LoVo (cell line): ENCODE measurements at places on chromosomes 1 and 21.

- no peak for DNase-seq
These were observed 1.7 kb upstream of the GRIK3 start for GRCh38 chr1:37035796-37036666.

DNA sequence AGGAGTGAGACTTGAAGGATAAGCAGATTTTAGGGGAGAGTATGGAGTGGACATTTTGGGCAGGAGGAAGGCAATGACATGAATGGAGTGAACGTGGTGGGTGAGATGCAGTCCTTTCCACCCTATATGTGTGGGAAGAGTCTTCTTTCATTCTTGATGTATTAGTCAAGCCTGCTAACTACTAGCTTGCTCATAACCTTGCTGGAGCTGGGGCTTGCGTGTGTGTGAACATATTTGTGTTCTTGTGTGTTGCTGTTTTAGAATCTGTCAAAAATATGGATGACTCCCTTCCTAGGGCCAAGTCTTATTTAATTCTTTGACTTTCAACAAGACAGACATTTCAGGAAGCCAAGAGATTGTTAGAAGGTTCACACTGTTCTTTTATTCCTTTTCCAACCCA, 132.7 kb downstream of the UCK2 start:
- no peak for DNase-seq

DNA sequence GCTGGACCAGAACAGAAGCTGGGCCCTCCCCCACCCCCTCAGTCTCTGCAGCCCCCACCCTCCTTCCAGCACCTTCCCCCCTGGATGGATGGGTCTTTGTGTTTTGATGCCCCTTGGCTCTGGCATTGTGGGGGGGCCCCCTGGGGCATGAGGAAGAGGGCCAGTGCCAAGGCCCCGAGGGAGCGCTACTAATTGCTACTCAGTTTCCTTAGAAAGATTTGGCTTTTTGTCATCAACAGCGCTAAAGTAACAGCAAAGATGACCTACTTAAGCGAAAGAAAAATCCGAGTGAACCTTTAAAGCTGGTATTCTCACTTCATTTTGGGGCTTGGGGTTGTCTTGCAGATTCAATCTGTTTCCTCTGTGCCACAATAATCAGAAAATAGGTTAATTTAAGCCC, 63.5 kb downstream of the SKI start:
- DNase-seq: no peak

- DNase-seq: peak; percentile 54
These were observed 115.3 kb upstream of the FMN2 start for GRCh38 chr1:239976130-239976968.

DNA sequence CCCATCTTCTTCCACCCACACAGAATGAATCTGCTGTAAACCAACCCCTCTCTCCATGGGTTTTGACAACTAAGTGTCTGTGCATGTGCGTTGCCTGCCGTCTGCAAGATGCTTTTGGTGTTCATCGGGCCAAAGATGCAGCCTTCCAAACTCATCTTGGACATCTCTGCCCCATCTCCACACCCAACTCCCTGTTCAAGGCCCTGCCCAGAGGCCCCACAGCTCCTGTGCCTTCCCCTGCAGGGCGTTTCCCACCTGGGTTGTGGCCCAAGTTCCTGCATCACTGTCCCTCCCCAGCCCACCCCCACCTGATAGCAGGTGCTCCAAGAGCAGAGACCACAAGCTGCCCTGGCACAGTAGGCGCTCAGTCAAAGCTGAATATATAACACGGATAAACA, 103.2 kb downstream of the BCAR3 start:
- no peak for DNase-seq

DNA sequence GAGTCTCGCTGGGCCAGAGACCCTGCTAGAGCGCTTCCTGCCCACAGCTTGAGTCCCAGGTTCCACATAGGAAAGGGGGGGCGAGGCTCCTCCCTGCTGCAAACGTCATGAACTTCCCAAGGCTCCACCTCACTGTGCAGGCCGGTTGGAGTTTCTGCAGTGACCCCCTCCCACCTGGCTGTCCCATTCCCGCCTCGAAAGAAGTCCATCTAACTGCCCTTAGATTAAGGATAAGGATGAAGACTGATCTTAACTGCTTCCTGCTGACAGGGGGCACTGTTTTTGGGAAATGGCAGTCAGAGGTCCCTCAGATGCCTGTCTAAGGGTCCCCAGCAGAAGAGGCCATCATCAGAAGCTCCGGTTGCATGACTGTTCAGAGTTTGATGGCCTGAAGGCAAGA, 62.7 kb downstream of the STUM start:
- no peak for DNase-seq

GRCh38 chr1:112579801-112580510, 39.0 kb downstream of the ST7L start:
- no peak for DNase-seq

- DNase-seq: no peak
These were observed 55.0 kb downstream of the MPZL1 start for GRCh38 chr1:167776616-167777268.

DNA sequence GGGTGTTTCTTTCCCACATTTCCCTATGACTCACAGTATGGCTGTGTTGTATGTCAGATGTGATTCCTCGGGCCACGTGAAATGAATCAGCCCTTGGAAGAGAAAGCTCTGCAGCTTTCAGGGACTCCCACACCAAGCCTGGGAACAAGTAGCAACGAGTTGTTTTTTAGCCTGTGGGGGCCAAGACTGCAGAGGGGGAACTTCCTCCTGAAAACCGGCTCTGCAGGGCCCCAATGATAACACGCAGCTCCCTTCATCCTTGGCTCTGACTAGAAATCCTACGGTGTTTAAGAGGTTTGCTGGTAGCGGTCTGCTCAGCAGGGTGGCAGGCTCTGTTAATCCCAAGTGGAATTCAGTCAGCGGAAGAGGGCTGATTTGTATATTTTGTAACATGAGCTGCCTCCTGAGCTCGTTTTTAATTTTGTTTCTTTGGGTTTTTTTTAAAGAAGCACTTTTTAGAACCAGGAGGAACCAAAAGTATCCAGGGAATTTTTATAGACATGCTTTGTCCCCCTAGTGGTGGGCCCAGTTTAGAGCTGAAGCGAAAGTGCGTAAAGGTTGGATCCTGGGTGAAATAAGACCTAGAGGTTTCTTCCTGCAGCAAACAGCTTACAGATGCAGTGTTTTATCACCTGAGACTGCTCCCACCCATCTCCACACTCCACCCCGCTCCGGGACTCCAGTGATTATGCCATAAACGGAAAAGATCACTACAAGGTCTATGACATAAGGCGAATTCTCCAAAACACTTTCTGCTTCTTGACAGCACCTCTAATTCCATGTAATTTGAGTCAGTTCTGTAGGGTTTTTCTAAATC, 48.8 kb downstream of the LAMC2 start:
- peak; percentile 69 for DNase-seq

GRCh38 chr1:165898837-165899236, 71.4 kb downstream of the UCK2 start:
- DNase-seq: no peak

DNA sequence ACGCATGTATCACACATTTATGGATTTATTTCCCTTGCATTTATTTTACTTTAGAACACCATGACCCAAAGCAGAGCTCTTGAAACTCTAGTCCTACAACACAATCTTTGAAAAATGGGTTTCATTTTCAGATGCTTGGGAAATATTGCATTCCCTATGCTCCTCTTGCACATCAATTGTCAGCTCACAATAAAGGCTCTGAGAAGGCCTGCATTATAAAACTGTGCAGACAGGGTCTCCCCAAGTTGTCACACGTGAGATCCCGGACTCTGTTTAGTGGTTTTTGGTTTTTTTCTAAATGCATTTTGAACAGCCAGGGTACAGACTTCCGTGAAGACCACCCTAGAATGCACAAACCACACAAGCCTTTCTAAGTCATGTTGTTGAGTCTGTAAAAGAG, 9.9 kb upstream of the B3GALT5 start:
- DNase-seq: no peak

- no peak for DNase-seq
These were observed 33.4 kb downstream of the SUCO start for GRCh38 chr1:172566196-172566997.

GRCh38 chr1:47487850-47488450, 50.1 kb downstream of the FOXD2 start:
- peak; percentile 26 for DNase-seq

- DNase-seq: no peak
These were observed 274.8 kb upstream of the AJAP1 start for GRCh38 chr1:4379451-4380175.

- DNase-seq: no peak
These were observed 401.5 kb downstream of the NPHP4 start for GRCh38 chr1:5590717-5591116.

DNA sequence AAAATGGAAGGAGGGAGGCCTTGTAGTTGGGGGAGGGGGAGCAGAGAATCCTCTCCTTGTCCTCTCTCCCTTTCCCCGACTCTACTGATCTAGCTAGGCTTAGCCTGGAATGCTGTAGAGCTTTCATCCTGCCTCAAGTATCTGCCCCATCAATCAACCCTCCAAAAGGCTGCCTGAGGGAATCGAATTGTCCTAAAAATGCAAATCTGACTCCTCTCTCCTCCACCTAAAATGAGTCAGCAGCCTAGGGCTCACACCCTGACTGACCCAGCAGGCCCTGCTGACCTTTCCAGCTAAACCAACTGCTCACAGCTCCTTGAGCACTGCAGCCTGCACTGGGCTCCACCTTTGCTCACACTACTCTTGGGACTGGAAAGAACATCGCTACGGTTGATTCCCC, 2.8 kb downstream of the HPDL start:
- no peak for DNase-seq

DNA sequence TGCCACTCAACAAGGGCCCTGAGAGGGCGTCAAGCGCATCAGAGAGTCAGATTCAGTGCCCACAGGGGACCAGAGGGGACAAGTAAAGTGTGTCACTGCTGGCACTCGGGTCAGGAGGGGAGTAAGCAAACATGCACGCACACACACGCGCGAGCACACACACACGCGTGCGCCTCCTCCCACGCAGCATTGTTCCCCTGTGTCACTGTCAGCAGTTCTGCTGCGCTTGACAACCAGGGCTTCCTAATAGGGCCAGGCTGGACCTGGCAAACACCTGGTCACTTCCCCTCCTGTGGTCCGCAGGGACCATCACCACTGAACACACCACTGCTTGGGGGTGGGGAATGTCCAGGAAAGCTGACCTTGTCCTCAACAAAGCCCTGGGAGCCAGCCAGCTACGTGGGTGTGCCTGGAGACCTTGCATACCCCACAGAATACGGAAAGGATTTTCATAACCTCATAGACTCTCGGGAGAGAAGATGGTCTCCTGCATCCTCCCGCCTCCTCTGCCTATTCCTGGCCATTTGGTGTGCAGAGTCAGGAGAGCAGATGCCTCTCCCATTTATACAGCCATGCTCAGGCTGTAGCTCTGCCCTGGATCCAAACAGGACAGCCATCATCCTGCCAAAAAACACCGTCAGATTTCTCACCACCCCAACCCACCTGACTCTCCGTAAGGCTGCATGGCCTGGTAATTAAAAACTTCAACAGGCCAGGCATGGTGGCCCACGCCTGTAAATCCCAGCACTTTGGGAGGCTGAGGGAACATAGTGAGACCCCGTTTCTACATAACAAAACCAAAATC, 73.2 kb downstream of the SSBP3 start:
- no peak for DNase-seq

- DNase-seq: no peak
These were observed 36.1 kb upstream of the GOLT1A start for GRCh38 chr1:204249736-204250427.

DNA sequence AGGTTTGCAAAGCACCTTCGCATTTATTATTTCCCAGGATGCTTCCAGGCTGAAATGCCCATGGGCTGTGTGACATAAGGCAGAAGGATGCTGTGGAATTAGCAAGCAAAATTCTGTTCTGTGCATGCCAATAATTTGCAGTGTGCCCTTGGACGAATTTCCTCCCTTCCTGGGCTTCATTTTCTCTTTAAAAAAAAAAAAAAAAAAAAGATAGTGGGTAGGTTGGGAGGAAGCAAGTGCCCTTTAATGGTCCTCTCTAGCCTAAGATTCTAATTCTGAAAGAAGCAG, 2.5 kb upstream of the ID3 start:
- DNase-seq: no peak

DNA sequence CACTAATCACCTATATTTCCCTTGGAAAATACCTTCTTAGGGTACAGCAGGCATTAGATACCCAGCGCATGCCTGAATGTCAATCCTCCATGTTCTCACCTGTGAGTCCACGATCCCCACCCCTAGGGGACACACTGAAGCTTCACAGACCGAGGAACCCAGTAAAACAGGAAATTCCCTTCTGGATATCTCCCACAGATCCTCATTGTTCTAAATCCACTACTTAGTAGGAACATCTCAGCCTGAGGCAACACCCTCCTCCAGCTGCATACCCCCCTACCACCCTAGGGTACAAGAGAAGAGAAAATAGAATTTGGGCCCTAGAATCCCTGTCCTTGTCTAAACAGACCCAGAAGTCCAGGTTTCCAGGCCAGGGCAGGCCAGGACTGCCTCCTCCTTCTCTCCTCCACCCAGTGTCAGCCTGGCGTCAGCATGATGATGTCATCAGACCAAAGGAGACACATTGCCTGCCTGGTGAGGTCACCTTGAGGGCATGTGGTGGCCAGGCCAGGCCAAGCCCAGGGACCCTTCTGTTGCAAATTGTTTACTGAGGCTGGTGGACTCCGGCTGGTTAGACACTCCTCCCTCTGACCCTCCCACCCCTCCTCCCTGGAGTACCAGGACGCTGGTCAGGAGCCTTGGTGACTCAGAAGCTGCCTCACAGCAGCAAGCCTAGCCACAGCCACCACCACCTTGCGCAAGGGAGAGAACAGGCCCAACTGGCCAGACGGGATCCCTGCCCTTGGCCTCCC, 6.2 kb downstream of the NECTIN4 start:
- peak; percentile 87 for DNase-seq

GRCh38 chr21:34003428-34003827, 70.0 kb upstream of the MRPS6 start:
- DNase-seq: no peak

GRCh38 chr1:63917571-63918417, 144.0 kb downstream of the ROR1 start:
- DNase-seq: no peak

DNA sequence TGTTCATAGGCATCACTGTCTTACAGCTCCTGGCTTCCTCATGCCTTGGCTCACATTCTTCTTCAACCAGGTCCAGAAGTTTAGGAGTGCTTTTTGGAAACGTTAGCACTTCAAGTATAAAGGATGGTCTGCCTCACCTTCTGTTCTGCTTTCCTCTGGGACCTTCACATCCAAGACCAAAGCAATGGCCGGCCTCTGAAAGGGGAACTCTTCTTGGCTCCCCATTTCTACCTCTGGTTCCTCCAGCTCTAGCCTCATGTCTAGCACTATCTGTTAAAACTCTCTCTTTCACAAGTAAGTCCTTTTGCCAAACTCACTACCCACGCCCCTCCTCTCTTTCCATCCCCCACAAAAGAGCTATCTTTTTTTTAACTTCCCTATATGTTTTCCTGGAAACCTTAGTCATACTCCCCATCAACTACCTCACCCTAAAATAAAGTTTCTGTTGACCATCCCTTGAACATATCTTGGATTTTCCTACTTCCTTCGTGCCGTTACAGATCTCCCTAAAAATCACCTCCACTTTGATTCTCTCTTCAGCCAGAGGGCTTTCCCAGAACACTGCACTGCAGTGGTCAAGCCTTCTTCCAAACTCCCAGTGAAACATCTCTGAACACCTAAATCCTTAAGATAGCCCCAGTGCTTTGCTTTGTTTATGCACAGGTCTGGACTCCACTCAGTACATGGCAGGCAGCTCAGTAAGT, 7.9 kb downstream of the SORT1 start:
- DNase-seq: no peak
